Fibroblast of mammary gland (primary cell): ENCODE measurements at places on chromosomes 1 and 21.
A peak's percentile ranks its signal among the peaks of the same experiment; 100 is the strongest.

DNA sequence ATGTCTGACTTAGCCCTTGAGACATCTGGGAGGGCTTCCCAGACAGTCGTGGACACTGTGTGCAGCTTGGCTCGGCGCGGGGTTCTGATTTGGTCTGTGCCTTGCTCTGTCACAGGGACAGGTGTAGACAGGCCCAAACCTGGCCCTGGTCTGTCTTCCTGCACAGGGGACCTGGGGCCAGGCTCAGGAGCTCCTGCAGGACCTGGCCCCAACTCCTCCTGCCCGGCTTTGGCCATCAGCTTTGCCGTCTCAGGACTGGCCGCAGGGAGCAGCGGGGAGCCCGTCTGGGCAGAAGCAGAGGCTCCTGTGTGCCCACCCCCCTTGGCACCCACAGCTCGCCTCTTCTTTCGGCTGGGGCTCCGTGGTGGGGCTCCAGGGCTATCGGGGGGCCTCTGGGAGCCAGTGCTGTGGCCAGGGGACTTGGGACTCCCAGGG lies 1.7 kb downstream of the PERM1 start:
- DNase-seq = no peak

GRCh38 chr1:157111396-157112165 lies 12.0 kb upstream of the ETV3L start:
- no peak for DNase-seq

DNA sequence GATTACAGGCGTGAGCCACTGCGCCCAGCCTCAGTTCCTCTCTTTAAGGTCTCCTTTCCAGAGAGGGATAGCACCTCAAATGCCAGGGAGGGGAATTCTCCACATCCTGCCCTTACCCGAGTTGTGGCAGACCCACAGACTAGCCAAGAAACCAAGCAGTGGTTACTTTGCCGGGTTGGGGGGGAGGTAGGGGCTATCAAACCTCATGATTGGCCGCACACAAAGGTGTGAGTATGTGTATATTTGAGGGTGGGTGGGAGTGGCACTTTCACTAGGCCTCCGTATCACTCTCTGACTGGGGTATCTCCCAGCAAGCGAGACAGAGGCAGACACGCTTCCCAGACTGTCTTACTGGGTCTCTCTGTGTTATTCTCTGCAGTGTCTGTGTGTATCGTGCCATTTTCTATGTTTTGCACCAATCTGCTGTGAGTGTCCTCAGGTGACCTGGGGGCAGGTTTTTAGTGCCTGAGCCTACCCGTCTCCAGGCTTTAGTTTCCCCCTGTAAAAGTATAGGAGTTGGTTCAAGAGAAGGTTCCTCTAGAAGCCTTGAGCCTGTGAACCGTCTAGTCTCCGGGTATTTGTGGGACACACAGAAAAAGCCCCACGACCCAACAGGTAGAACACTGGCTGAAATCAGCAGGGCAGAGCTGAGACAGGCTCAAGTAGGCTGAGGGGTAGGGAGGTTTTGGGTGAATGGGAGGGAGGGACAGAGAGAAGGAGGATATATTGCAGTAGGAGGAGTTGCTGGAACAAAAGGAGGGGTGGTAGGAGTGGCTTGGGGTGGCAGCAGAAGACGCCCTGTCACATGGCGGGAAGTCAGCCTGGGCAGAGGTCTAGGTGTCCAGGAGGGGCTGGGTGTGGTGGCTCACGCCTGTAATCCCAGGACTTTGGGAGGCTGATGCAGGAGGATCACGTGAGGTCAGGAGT lies 10.3 kb downstream of the LMNA start:
- DNase-seq = peak; percentile 67

GRCh38 chr1:204479387-204480136 lies 15.0 kb downstream of the PIK3C2B start:
- DNase-seq = no peak

- DNase-seq = no peak
These were observed 7.3 kb upstream of the ADAM15 start for GRCh38 chr1:155043793-155044192.

- DNase-seq = no peak
These were observed 70.5 kb upstream of the SCYL3 start for GRCh38 chr1:169964206-169964605.

- peak; percentile 35 for DNase-seq
These were observed 47.6 kb upstream of the PPP2R5A start for GRCh38 chr1:212237651-212238050.

- DNase-seq = no peak
These were observed 88.8 kb upstream of the GPR52 start for GRCh38 chr1:174358786-174359453.

DNA sequence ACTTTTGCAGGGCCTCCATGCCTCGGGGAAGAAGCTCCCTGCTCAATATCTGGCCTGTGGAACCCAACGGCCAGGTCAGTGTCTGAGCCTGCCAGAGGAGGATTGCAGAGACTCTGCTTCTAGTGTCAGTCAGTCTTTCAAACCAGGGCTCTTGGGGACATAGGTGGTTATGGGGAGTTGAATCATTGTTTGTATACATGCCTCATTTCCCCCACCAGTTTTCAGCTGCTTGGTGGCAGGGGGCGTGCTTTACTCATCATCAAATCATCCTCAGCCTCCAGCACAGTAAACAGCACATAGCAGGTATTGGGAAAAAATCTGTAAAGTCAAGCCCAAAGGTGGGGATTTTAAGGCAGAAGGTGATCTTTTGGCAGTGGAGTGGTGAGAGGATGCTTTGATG lies 17.4 kb upstream of the FAM89A start:
- no peak for DNase-seq

- peak; percentile 97 for DNase-seq
These were observed 23.3 kb downstream of the DUSP10 start for GRCh38 chr1:221718381-221719277.

DNA sequence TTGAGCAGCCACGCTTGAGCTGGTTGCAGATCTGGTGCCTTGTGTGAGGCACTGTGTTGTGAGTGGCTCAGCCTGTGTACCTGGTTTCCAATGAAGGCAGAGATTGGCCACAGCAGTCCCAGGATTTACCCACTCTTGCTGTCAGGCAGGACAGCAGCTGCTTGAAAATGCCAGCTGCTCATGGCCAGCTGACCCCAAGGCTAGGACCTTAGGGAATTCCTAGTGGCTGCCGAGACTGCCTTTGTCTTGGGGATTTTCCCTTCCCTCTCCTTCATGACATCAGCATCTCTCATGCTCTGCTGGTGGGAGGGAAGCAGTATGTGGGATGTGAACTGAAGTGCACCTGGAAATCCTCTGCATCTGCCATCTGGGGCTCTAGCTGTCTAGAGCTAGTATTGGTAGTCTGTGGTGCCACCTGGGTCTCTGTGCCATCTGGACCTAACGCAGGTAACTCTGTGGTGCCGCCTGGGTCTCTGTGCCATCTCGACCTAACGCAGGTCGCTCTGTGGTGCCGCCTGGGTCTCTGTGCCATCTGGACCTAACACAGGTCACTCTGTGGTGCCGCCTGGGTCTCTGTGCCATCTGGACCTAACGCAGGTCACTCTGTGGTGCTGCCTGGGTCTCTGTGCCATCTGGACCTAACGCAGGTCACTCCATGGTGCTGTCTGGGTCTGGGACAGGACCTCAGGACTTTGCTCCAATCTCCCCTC lies 3.8 kb upstream of the LRRC47 start:
- no peak for DNase-seq

- peak; percentile 70 for DNase-seq
These were observed 36.7 kb downstream of the RTCA start for GRCh38 chr1:100302739-100303138.

GRCh38 chr1:58158506-58159433 lies 387.8 kb downstream of the OMA1 start:
- DNase-seq = no peak

DNA sequence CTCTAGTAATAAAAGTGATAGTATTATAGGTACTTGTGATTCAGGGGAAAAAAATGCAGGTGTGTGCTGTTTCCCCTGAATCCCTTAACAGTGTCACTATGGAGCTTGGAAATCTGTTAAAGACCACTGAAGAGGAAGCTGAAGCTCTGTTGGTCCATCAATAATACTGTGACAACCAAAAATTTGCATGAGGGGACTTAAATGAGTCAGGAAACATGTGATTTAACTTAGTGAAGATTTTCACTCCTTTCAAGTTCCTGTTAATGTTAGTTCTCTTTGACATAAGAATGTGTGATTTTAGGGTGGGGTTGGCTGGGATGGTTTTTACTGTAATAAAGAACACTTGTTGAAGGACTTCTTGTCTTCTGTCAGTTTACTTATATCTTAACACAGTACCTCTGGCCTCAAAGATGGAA lies 32.0 kb downstream of the VANGL2 start:
- DNase-seq = no peak

DNA sequence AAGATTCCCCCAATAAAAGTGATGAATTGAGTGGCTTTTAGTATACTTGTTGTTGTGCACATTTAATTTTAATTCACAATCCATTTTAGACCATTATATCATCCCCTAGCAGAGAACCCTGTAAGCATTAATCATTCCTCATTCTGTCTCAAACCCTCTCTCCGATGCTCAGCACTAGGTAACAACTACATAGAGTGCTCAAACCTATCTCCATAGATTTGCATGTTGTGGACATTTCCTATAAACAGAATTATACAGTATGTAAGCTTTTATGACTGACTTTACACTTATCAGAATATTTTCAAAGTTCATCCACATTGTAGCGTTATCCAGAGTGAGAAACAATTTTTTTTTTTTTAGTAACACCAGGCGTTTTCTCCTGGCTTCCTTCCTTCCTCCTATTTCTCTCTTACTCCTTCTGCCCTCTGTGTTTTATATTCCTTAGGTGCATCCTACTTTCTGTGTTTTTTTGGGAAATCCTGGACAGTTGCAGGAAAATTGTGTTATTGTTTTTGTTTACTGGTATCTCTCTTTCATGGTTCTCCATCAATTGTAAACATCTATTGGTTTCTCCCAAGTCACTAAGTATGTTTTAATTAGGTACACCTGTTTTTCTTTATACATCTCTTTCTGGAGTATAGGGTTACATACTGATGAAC lies 1528.0 kb upstream of the TPTE start:
- no peak for DNase-seq

DNA sequence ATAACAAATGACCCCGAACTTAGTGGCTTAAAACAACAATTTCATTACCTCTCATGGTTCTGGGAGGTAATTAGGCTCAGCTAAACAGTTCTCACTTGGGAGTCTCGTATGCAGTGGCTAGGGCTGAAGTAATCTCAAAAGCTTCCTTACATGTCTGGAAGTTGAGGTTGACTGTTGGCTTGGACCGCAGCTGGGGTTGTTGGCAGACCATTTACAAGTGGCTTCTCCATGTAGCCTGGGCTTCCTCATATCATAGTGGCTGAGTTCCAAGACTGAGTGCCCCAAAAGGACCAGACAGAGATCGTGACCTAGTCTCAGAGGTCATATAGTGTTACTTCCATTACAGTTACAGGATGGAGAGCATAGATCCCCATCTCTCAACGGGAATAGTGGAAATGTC lies 2.4 kb upstream of the POGZ start:
- no peak for DNase-seq

GRCh38 chr1:218374401-218375353 lies 29.5 kb downstream of the TGFB2 start:
- DNase-seq = peak; percentile 49

DNA sequence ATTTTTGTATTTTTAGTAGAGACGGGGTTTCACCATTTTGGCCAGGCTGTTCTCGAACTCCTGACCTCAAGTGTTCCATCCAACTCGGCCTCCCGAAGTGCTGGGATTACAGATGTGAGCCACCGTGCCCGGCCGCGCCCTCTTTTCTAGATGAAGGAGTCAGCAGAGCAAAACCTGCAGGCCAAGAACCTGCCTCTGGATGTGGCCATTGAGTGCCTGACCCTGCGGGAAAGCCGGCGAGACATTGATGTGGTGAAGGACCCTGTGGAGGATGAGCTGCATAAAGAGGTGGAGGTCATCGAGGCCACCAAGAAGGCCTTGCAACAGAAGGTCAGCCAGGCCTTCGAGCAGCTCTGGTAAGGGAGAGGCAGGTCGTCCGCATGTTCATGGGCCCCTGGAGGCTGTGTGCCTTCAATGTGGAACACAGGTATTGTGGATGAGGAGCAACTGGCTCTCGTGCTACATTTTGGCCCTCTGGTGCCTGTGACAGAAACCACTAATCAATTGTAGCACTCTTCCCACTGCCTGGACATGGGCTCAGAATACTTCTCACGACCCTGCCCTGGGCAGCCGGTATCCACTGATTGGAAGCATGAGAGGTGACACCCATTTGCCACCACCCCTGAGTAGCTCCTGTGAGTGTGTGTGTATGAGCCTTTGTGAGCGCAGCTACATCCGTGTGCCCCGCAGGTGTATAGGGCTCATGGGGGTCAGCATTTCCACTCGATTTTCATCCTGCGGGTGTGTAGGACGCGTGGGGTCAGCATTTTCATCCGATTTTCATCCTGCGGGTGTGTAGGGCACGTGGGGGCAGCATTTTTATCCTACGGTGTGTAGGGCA lies 2.0 kb downstream of the TEKT2 start:
- DNase-seq = no peak

DNA sequence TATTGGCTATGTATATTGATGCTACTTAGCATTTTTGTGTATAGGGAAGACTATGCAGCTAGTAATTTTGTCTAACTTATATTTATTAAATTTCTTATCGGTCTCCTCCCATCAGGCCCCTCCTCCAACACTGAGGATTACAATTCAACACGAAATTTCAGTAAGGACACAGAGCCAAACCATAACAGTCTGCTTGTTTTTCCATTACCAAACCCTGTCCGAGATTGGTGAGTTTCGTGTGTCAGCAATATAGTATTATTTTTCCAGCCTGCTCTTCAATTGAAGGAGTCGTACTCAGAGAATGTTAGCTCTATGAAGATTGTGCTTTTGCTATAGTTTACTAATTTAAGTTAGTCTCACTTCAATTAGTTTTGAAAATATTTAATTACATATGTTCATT lies 1495.3 kb downstream of the MRPL39 start:
- no peak for DNase-seq

DNA sequence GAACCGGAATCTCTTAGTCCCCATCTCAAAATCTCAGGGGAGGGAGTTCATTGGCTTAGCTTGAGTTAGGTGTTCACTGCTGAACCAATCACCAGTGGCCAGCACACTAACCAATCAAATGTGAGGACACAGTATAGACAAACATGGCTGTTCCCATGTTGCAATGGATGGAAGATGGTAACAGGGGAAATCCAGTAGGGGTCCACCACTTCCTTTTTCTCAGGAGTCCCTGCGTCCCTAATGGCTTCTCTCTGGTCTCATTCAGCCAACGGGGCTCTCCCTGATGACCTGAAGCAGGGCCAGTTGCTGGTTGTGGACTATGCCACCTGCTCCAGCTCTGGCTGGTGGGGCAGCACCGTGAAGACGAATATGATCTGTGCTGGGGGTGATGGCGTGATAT lies 9.7 kb downstream of the CELA2B start:
- DNase-seq = no peak

- no peak for DNase-seq
These were observed 83.5 kb upstream of the CDC42BPA start for GRCh38 chr1:227401562-227402342.

GRCh38 chr1:203140743-203141520 lies 13.4 kb downstream of the ADORA1 start:
- DNase-seq = no peak
